Activated CD4-positive, alpha-beta memory T cell treated with anti-CD3 and anti-CD28 coated beads, Interleukin-2, amount 10 ng/mL, durations not matched to agents 7 days and 5 days (primary cell): ENCODE measurements at places on chromosomes 3 and 15. TPM values are rescaled to one million over a fixed set of nuclear protein-coding genes. Genes with fewer than 3 reads are reported as not detected.

TM2D3 gene
- total RNA-seq, result 43.8 TPM

CCR4 gene
- total RNA-seq, result 118 TPM

DNA sequence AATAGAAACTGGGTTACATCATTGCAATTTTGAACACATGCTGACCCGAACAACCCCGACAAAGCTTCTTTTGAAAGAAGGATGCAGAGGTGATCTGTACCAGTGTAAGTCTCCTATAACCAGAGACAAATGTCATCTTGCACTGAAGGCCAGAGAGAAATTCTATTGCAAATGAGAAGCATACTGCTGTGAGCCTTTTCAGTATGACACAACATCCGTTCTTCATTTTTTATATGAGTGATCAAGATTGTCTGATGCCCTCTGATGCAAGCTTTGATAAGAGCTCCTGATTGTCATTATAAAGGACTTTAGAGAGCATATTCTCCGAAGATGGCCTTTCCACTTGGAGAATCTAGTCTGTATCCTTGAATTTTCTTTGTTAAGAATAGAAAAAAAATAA lies 36.9 kb downstream of the PCOLCE2 start:
- H3K4me1 ChIP-seq, result no peaks in the 10 kb centered on the region
- no peaks in the 10 kb centered on the region for H3K36me3 ChIP-seq
- H3K27ac ChIP-seq, result no peak overlapping the region
- H3K4me3 ChIP-seq, result no peak overlapping the region

- H3K4me1 ChIP-seq, result no peaks in the 10 kb centered on the region
- DNase-seq, result no peak
- no peaks in the 10 kb centered on the region for H3K27me3 ChIP-seq
Observed at GRCh38 chr3:77329116-77329515, 289.2 kb downstream of the ROBO2 start.

DNA sequence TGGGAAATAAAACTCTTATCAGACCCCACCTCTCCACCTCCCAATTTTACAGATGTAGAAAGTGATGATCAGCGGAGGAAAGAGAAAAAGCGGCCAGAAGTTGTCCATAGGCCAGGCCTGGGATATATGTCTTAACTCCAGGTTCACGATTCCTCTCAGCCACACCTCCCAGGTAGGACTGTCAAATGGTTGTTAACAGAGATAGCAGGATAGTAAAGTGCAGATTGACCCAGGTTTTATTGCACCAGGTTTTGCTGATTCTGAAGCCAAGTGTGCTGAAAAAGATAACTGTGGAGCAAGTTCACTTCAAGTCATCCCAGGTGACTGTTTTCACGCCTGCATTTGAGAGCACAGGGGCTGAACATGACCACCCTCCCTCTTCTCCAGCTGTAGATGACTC lies 36.1 kb downstream of the LSM3 start:
- DNase-seq, result no peak
- H3K27ac ChIP-seq, result no peak overlapping the region
- peaks cover 1% of the 10 kb centered on the region for H3K27me3 ChIP-seq
- no peaks in the 10 kb centered on the region for H3K4me1 ChIP-seq

- H3K4me1 ChIP-seq, result no peaks in the 10 kb centered on the region
- no peak overlapping the region for H3K4me3 ChIP-seq
- H3K27me3 ChIP-seq, result no peaks in the 10 kb centered on the region
- no peak for DNase-seq
Observed at GRCh38 chr3:163891771-163892170, 1186.5 kb downstream of the SI start.
